HS-27A (cell line): ENCODE measurements at places on chromosomes 7 and 10.
A peak's percentile ranks its signal among the peaks of the same experiment; 100 is the strongest.

GRCh38 chr7:27670676-27671075, 8.0 kb upstream of the HIBADH start:
- no peak for DNase-seq

GRCh38 chr10:7317786-7318446, 92.9 kb downstream of the SFMBT2 start:
- DNase-seq: no peak

- DNase-seq: no peak
These were observed 94.2 kb downstream of the NRBF2 start for GRCh38 chr10:63227207-63227895.

GRCh38 chr7:130008941-130009847, 42.0 kb downstream of the ZC3HC1 start:
- peak; percentile 12 for DNase-seq

- DNase-seq: no peak
These were observed 2.8 kb downstream of the PDGFA start for GRCh38 chr7:516606-517456.

DNA sequence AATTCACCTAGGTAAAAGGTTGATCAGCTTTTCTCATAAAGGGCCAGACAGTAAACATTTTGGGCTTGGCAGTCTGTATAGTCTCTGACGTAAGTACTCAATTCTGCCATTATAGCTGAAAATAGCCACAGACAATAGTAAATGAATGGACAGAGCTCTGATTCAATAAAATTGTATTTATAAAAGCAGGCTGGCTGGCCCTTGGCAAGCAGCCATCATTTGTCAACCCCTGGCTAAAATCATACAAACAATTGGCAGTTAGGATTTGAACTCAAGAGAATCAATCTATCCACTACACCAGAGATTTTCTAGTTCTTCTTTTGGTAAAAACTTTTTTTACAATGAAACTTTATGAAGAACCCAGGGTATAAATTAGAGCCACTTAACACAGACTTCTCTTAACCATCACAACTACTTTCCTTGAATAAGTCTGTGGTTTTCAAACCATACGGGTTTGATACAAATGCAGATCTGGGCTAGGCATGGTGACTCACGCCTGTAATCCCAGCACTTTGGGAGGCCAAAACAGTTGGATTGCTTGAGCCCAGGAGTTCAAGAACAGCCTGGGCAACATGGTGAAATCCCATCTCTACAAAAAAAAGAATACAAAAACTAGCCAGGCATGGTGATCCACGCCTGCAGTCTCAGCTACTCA, 124.5 kb downstream of the SLC16A9 start:
- DNase-seq: peak; percentile 7

GRCh38 chr10:119221666-119222065, 14.3 kb downstream of the GRK5 start:
- DNase-seq: no peak

DNA sequence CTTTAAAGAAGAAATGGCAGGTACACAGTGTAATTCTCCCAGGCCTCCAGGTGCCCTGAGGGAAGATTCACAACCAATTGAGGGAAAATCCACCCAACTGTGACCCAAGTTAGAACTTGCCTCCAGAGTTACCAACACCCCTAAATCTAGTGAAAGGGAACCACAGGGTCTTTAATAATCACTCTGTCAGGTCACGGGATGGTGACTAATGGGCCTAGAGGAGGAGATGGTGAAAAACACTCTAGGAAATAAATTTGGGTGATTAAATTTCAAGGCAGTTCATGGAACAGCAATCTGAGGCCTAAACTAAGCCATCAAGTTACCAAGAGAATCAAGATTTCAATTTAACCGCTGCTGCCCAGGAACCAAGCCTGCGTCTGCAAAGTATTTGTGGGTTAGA, 26.7 kb upstream of the SLF2 start:
- no peak for DNase-seq

GRCh38 chr10:72063703-72064391, 24.5 kb downstream of the SPOCK2 start:
- no peak for DNase-seq

DNA sequence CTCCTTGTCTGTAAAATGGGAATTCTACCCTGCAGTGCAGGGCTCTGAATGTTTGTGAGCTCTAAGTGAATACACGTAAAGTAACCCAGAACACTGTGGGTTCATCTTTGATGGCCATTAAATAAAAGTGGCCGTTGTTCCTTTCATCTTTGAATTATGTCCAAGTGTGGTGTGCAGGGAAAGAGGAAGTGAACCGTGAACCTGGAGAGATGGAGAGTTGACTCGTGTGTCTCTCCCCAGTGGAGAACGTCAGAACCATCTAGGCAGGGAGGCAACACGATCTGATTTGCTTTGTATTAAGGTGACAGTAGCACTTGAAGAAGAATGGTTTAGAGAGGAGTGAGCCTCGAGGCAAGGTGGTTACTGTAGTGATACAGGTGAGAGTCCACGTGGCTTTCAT, 93.5 kb upstream of the GJD4 start:
- no peak for DNase-seq

GRCh38 chr7:99465421-99465768, 572 bp downstream of the ATP5MF start:
- DNase-seq: no peak

- DNase-seq: peak; percentile 61
These were observed 13.0 kb downstream of the OR9A2 start for GRCh38 chr7:143013893-143014292.

DNA sequence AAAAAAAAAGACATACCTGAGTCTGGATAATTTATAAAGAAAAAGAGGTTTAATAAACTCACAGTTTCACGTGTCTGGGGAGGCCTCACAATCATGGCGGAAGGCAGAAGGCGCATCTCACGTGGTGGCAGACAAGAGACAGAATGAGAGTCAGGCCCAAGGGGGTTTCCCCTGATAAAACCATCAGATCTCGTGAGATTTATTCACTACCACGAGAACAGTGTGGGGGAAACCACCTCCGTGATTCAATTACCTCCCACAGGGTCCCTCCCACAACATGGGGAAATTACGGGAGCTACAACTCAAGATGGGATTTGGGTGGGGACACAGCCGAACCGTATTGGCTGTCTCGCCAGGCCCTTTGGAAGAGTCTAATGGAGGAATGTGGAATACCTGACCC, 9.0 kb upstream of the MAFK start:
- DNase-seq: no peak

DNA sequence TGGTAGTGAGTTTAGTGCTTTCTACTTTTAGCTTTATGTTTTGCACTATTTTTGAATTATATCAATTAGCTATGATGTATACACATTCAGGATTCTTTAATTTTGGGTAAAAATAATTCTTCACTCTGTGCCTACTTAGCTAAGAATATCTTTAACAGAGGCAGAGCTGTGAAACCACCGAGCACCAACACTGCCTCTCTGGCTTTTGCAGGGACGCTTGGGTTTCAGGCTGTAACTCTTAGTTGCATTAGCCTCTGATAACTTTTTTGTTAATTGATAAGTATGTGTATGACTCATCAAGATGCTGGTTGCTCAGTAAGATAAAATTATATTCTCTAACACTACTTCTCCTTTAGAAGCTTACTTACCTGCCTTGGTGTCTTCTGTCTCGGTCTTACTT, 738.3 kb downstream of the AUTS2 start:
- no peak for DNase-seq

GRCh38 chr7:131250331-131250730, 77.3 kb upstream of the MKLN1 start:
- no peak for DNase-seq

DNA sequence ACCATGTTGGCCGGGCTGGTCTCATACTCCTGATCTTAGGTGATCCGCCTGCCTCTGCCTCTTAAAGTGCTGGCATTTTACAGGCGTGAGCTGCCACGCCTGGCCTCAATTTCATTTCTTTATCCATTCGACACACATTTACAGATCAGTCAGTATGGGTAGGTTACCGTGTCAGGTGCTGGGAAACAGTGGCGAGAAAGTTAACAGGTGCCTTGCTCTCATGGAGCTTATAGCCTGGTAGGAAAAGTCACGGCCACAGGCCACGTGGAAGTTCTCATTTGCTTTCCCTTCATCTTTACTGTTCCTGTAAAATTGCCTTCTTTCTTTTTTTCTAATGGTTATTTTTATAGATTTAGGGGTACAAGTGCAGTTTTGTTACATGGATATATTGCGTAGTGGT, 2.6 kb upstream of the CAMK1D start:
- no peak for DNase-seq

GRCh38 chr7:149496642-149497391, 792 bp downstream of the ZNF746 start:
- DNase-seq: no peak

DNA sequence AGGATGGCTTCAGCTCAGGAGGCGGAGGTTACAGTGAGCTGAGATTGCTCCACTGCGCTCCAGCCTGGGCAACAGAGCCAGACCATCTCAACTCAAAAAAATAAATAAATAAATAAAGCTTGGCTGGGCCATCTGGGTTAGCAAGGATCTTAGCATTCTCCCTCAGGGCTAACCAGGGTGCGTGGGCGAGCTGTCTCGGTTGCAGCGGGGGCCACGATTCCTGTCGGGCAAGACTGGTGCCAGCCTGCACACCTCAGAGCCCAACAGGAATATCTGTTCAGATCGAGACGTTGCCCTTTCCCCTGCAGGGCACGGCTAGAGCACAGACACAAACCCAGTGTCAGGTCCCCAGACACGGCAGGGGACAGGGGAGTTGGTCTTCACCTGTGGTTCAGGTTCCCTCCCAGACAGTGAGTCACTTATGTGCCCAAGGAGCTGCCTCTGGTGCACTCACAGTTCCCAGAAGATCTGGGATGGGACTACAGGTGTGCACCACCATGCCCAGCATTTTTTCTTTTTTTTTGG, 75.5 kb upstream of the GTF2I start:
- DNase-seq: no peak

- no peak for DNase-seq
These were observed 118.2 kb downstream of the ZNF248 start for GRCh38 chr10:37739181-37739580.

GRCh38 chr7:112437072-112437471, 13.2 kb upstream of the IFRD1 start:
- no peak for DNase-seq

GRCh38 chr7:26653430-26654399, 210.7 kb downstream of the SKAP2 start:
- DNase-seq: peak; percentile 20

DNA sequence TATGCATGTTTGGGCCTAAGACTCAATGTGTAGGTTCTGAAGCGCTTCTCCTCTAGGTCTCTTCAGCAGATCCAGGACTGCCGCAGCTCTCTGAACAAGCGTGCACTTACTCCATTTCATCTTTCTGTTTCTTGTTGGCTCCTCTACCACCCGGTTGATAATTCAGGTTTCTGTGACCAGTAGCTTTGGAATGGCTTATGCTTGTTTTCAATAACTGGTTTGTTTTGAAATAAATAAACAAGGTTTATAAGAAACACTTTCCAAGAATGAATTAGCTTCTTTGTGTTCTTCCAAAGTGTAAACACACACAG, 1.5 kb downstream of the MDFIC start:
- no peak for DNase-seq

DNA sequence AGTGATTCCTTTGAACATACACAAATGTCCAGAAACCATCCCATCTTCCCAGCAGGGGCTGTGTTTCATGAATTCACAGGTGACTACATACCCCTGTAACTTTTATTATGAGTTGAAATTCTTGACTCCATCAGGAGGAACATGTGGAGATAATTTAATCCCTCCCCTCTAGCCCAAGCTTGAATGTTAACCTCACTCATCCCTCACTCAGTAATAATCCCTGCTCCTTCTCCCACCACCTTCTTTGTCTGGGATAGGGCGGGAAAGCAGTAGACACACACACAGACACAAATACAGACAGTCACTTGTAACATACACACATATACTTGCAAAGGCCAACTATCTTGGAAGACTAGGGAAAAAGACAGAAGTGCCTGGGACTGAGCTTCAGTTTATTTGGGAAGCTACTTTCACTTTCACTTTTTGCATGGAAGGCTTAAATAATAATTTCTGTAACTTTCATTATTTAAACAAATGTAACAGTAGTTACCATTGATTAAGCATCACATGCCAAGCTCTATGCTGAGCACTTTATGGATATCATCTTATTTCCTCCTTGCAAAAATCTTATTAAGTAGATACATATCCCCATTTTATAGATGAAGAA, 7.3 kb downstream of the AASS start:
- no peak for DNase-seq

DNA sequence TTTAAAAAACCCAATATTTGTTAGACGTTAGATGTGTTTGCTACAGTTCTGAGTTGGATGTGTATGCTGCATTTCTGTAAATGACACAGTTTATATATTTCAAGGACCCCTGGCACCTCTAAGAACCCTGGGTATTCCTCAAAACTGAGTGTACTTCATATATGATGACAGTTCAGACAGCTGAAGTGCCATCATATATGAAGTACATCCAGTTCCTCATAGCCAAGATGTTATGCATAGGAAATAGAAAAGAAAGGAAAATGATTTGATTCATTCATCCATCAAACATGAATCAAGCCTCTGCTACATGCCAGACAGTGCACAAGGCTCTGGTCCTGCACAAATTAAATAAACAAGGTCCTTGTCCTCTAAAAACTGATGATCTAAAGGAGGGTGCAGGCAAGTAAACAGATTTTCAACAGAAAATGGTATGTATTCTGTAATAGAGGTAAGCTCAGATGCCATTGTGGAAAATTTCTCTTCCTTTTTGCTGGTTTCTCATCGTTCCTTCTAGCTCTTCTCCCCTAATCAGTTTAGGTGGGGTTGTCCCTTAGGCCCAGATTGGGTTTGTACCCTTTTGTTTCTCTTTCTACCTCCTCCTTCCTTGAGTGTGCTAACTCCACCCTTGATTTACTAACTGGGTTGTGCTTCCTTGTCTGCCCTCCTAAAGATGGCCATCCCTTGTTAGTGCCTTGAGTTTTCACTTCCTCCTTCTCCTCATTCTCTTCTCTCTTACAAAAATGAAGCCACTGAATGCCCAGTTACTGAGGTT, 25.3 kb upstream of the SMIM30 start:
- no peak for DNase-seq

DNA sequence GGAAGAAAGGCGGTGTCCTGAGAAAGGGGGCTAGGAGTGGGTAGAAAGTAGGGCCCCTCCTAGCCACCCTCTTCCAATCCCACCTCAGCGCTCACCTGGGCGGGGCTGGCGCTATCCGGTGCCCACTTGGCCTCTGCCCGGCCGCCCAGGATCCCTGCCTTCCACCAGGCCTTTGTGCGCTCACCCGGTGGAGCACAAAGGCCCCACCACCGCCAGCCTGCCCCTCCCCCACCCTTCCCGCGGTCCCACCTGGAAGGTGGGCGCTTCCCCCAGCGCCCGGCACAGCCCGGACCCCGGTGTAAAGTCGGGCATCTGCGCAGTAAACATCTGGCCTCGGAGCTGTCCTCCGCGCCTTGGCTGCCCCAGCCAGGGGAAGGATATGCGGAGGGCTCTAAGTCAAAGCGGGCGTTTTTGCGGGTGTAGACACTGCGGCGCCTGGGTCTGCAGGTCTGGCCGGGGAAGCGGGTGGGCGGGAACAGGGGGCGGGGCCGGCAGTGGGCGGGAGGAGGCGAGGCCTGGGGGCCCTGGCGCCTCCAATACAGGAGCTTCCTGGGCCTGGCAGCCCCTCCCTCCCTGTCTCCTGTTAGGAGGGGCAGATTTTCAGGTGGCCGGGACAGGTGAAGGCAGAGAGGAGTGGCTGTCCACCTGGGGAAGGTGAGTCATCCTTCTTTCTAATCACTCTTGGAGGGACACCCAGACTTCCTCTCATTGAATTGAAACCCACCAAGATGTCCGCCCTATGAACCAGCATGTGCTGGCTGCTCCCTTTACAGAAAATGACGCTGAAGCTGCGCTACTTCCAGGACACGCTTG, 49.3 kb downstream of the PNLIPRP2 start:
- DNase-seq: no peak
